Testis (tissue), 5 donors: ENCODE measurements at places on chromosomes 12 and 14. TPM values are rescaled to one million over a fixed set of nuclear protein-coding genes. Genes with fewer than 3 reads are reported as not detected.

The LRP1 gene
- 135 TPM for total RNA-seq

The RASAL1 gene
- 18.2 TPM for total RNA-seq

The HEBP1 gene
- 48.7 TPM for total RNA-seq

The CLEC1A gene
- total RNA-seq, result 3.2 TPM

The TAS2R20 gene
- 2.2 TPM for total RNA-seq

The RAD9B gene
- 29.1 TPM for total RNA-seq

The OVCH1 gene
- 0.43 TPM for total RNA-seq

The LRTM2 gene
- 0.39 TPM for total RNA-seq

The KIF5A gene
- total RNA-seq, result 9.1 TPM

The MIPOL1 gene
- total RNA-seq, result 38.8 TPM

The TROAP gene
- total RNA-seq, result 36.1 TPM

The RPL10L gene
- 68.8 TPM for total RNA-seq

The SMOC1 gene
- 143 TPM for total RNA-seq

The TMEM52B gene
- 1.2 TPM for total RNA-seq

The GLI1 gene
- total RNA-seq, result 8.3 TPM

The GALNT8 gene
- total RNA-seq, result 7.4 TPM

The CLEC6A gene
- not detected for total RNA-seq

The IRAK3 gene
- total RNA-seq, result 7.0 TPM

The HIF1A gene
- total RNA-seq, result 105 TPM

The KRT2 gene
- total RNA-seq, result not detected

The NTN4 gene
- 84.9 TPM for total RNA-seq

The ABCC9 gene
- total RNA-seq, result 2.7 TPM
